ENCODE measurements at places on chromosomes 11 and 22.
A peak's percentile ranks its signal among the peaks of the same experiment; 100 is the strongest.

DNA sequence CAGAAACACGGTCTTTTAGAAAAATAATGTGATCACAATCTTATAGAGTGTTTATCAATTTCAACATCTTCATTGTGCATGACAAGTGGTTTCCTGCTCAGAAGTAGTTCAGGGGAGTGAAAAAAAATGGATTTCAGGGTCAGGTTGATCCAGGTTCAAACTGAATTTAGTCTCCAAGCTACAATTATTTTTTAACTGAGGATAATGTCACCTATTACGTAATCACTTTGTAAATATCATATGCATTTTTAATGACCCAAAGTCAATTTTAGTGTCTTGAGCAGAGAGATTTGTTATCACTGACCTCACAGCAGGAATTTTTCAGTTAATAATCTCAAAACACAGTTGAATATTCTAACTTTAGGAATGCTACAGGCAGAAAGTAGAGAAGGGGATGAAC, 627.2 kb upstream of the LUZP2 start:
- DNase-seq, result no peak

DNA sequence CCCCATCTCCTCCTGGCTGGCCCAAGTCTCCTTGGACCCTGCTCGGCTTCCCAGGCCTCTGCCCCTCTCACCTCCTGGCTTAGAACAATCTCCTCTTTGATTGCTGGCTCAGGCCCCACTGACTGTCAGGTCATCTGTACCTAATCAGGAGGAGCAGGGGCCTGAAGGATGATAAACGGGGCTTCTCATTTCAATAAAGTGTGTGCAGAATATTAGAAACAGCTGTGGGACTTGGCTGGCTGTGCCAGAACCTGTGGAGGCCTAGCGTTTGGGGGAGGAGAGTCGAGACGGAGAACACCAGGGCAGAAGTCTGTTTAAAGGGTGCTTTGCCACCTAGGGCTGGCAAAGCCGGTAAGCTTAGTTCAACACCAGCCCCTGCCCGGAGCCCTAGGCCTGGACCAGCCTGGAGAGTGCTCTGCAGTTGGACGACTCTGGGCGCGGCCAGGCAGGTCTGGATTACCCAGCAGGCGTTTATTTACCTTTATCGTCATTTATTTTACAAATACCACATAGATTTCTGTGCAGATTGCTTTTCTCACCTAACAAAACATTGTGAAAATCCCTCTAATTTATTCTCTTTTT, 10.1 kb upstream of the VSIG10L2 start:
- no peak for DNase-seq

- no peak for DNase-seq
These were observed 76.2 kb upstream of the VPREB1 start for GRCh38 chr22:22168190-22168940.

DNA sequence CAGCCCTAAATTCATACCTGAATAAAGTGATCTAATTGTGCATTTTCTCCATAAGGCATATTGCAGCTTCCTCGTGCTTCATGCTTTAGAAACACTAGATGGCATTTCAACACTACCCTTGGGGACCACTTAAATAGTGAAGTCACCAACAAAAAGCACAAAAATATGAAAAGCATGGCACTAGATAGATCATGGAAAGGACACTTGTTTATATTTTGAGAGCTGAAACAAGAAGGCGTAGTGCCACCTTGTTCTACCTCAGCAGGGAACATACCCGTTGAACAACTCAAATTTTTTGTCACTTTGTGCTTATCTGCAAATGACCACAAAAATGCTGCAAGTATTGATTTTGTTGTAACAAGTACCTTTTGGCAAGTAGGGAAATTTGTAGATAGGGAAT, 8.6 kb downstream of the TBCEL start:
- DNase-seq, result no peak

- no peak for DNase-seq
These were observed 9.3 kb upstream of the ADORA2A start for GRCh38 chr22:24417901-24418641.

GRCh38 chr11:85863855-85864254, 8.7 kb downstream of the CCDC83 start:
- DNase-seq, result no peak

DNA sequence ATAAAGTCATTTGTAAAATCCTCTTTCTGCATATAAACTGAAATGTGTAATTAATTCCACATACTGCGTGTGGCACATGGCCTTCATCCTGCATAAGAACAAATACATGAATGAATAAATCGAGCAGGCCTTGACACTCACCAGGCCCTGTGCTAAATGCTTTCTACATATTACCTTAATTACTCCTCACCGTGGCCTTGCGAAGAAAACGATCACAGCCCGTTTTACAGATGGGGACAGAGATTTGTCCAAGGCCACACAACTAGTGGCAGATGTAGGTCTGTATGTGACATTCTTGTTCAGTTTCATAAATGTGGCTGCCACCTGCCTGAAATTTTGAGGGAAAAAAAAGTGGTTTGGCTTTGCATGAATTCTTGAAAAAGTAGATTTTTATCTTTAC, 5.8 kb upstream of the CCND1 start:
- no peak for DNase-seq

GRCh38 chr22:23520863-23521440, 59.1 kb downstream of the IGLL1 start:
- DNase-seq, result no peak

- DNase-seq, result no peak
These were observed 30.5 kb downstream of the MRGPRD start for GRCh38 chr11:68950270-68950669.

GRCh38 chr11:75715688-75716087, 1.9 kb upstream of the MOGAT2 start:
- no peak for DNase-seq

- DNase-seq, result peak; percentile 51
These were observed 1.9 kb downstream of the CLDN5 start for GRCh38 chr22:19522190-19522880.

GRCh38 chr22:41417622-41418390, 28.8 kb downstream of the TOB2 start:
- no peak for DNase-seq

DNA sequence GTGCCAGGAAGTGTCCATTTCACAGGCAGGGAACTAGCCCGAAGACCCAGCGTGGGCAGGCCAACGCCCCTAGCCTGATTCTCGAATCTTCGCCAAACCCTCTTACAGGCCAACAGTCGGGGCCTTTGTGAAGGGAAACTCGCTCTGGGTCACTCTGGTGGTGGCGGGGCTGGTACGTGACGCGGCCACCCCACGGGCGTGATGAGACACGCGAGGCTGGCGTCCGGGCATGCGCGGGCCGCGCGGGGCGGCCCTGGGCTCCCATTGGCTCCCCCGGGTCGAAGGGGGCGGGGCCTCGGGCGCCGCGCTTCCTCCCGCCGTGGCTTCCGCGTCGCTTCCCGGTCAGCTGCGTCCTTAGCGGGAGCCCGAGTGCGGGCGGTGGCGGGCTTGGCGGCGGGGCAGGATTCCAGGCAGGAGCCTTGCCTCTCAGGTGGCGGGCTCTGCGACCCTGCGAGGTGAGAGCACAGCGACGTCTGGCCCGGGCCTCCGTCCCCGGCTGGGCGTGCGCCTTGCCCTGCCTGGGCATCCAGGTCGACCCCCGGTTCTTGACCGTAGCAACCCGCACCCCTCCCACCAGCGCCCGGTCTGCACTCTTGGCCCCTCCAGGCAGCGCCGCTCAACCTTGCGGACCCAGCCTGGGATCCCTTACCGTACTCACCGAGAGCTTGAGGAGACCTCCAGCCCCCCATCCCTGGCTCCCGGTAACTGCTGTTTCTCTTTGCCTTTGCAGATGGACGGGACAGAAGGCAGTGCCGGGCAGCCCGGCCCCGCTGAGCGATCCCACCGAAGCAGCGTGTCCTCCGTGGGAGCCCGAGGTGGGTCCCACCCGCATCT, at the start of gene FRMD8:
Gene FRMD8, plus strand, starts transcription at position 331 of the 834 bp plus-strand sequence. Its CDS starts 400 bp downstream, at position 731.
- peak; percentile 43 for DNase-seq

- no peak for DNase-seq
These were observed at the start of gene SYT9 for GRCh38 chr11:7251836-7252682. Gene SYT9, plus strand, starts transcription at chr11:7251904. Its CDS starts 283 bp downstream, at chr11:7252187.

GRCh38 chr11:37352485-37352884, 754.4 kb upstream of the RAG2 start:
- DNase-seq, result no peak

- peak; percentile 22 for DNase-seq
These were observed 4.8 kb upstream of the POU2F3 start for GRCh38 chr11:120235024-120235628.

DNA sequence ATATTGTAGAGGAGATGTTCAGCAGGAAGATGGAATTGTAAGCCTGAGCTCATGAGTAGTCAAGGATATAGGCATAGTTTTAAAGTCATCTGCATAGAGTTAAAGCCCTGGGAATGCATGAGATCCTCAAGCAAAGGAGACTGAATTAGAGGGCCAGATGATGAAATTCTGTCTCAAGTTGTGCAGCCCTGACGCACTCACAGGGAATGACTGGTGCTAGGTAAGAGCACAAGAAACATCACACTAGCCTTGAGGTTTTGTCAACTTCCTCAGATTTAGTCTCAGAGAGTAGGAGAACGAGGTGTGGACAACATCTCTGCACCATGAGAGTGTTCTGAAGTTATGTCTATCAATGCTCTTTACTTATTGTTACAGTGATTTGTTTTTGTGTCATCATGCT, 5.8 kb downstream of the RAB38 start:
- no peak for DNase-seq

DNA sequence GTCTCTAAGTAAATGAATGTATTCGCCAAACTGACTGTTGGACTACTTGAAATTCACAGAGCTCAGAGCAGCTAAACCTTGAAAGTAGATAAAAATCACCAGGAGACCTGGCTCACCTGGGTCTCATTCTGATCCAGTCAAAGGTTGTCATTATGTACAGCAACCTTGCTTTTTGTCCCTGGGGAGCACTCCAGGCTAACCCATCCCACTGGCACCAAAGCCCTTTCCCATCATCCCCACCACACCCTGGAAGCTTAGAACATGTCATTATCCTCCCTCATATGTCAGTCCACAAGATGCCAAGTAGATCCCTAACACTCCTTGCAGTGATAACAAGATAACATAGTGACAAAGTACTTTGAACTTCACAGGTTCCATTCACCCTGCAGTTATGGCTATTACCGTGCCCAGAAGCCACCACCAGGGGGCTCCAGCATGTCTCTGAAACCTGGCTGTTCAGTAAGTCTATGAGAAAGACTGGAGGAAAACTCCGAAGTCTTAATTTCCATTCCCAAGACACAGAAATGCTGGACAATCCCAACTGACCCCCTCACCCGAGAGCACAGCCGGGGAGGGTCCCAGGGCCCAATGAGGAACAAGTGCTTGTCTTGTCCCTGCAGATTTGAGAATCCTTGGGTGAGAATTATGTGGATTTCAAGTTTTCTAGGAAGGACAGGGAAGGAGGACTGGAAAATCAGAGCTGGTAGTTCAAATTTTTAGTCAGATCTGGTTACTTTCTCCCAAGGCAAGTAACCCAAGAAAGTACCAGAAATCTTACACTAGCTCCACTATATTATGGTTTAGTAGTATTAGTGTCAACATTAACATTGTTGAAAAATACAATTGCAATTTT, 43.0 kb upstream of the USP47 start:
- no peak for DNase-seq

DNA sequence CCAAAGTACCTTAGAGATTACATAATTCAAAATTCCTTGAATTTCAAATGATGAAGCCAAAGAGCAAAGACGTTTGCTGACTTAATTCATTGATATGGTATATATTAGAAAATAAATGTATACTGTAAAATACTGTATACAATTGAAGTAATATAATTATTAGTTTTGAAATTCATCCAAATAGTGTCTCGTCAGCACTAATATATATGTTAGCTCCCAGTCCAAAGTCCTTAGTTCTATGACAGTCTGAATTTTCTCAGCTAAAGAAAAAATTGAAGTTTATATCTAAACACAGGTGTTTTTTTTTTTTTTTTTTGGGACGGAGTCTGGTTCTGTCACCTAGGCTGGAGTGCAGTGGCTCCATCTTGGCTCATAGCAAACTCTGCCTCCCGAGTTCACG, 431.3 kb downstream of the CNTN5 start:
- no peak for DNase-seq

- no peak for DNase-seq
These were observed 4.4 kb upstream of the MMP1 start for GRCh38 chr11:102802341-102802740.

- DNase-seq, result no peak
These were observed 136.4 kb downstream of the CCDC81 start for GRCh38 chr11:86511086-86511551.

DNA sequence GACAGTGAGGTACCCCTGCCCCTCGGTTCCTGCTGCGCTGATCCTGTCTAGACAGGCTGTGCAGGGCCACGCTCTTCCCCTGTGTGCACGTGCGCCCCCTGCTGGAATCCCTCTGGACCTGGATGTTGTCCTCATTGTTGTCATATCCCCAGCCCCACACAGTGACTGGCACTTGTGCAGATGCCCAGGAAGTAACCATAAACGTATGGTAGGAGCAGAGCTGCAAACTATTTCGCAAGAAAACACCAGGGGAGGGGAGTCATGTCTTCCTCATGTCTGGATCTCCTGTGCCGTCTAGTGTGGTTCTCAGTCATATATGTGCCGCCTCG, 114.7 kb downstream of the CRYBB2 start:
- no peak for DNase-seq

DNA sequence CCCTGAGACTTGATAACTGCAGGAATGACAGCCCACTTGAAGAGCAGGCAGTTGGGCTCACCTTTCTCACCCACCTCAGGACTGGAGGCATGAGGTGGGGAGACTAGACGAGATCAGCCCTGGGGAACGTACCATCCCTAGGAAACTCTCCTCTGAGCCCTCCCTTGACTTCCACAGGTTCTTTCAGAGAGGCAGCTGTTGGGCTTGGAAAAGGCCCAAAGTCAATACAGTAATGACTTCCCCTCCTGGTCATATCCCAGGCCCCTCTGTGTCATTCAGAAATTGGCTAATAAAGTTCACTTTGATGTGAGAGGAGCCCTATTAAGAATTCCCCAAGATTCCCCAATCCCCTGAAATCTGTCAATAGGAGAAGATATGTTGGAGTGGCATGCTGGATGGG, 5.8 kb upstream of the NECTIN1 start:
- no peak for DNase-seq

DNA sequence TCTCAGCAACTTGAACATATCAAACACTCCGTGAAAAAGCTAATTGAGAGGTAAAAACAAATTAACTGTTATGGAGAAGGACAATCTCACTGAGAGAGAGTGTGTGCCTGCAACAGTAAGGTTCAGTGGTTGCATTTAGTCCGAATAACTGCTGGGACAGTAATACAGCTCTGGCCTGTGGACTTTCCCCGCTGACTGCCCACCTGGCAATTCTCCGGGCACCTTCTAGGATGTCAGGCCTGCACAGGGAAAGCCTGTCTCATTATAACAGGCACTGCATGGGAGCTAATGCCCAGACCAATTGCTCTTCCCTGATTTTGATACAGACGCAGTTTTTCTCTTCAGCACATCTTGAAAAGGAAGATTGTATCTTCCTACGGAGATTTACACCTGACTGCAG, 251.0 kb downstream of the DCDC1 start:
- DNase-seq, result no peak

- no peak for DNase-seq
These were observed 80.7 kb upstream of the NCAM1 start for GRCh38 chr11:112880495-112880894.

GRCh38 chr11:14396273-14396672, 37.3 kb upstream of the RRAS2 start:
- DNase-seq, result no peak

GRCh38 chr22:27489178-27489675, 312.3 kb downstream of the MN1 start:
- no peak for DNase-seq

Measured in NCI-H1417 treated with DMSO at 0.1 percent for 48 hours (cell line).